ENCODE measurements at places on chromosomes 3 and 15.

- no peak for DNase-seq
Observed at GRCh38 chr15:40292246-40292645, 9.4 kb upstream of the ANKRD63 start.

GRCh38 chr3:9690451-9691450 is 12.9 kb upstream of the CPNE9 start:
- DNase-seq = no peak

DNA sequence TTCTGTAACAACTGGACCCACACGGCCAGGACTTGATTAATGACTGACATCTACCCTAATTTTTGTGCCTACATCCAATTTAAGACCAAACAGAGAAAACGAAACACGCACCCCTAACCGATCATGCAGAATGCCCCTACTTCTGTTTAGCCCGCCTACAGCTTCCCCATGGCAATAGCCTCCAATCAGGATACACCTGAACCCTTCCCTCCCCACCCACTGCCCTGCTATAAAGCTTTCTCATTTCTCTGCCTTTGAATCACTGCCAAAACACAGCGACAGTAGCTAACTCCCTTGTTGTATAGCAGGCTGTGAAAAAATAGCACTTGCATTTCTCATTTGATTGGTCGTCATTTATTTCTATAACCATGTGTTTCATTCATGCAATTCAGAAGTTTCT is 45.2 kb upstream of the DPPA4 start:
- no peak for DNase-seq

GRCh38 chr3:106575029-106575428 is 706.2 kb upstream of the CBLB start:
- DNase-seq = no peak

- no peak for DNase-seq
Observed at GRCh38 chr3:114404590-114404989, 110.8 kb downstream of the TIGIT start.

DNA sequence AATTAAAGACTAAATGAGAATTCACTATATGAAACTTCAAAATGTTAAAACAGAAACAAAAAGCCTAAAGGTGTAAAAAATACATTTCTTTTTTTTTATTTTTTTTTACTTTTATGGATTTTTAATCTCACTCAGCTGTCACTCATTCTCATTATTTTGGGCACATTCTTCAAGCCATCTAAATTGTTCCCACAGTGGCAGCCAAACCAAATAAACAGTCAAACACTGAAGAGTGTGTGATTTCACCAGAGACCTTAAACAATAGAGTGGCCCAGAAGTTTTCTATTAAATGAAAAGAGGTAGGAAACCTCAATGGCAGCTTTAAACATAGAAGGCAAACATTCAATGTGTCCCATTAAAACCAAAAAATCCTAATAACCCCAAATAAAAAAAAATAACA is 616.1 kb downstream of the OTOL1 start:
- no peak for DNase-seq

GRCh38 chr3:128439226-128439625 is 27.5 kb downstream of the DNAJB8 start:
- DNase-seq = no peak

GRCh38 chr15:64583983-64584382 is 123.6 kb downstream of the ZNF609 start:
- no peak for DNase-seq

GRCh38 chr15:78103406-78104118 is 11.2 kb downstream of the SH2D7 start:
- DNase-seq = no peak

DNA sequence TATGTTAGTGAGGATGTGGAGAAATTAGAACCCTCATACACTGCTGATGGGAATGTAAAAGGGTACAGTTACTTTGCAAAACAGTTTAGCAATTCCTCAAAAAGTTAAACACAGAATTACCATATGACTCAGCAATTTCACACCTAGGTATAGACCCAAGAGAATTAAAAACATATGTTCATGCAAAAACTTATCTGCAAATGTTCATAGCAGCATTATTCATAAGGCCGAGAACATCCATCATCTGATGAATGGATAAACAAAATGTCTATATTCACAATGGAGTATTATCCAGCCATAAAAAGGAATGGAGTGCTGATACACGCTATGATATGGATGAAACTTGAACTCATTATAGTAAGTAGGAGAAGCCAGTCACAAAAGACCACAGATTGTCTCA is 10.3 kb downstream of the SEC13 start:
- DNase-seq = no peak

DNA sequence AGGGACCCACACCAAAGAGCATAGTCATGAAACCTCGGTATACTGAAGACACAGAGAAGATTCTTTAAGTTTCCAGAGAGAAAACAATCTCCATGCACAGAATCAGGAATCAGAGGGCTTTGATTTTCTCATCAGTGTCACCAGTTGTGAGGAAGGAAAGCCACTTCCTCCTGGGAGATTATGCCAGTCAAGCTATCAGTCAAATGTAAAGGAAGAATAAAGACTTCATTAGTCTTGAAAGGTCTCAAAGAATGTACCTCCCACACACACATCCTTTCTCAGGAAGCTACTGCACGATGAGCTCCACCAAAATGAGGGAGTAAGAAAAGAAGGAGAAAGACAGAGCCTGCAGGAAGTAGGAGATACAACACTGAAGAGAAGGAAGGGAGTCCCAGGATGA is 486.3 kb downstream of the SHQ1 start:
- DNase-seq = no peak

- no peak for DNase-seq
Observed at GRCh38 chr15:40048926-40049475, 10.0 kb upstream of the SRP14 start.

- DNase-seq = no peak
Observed at GRCh38 chr3:148727231-148727630, 29.5 kb downstream of the AGTR1 start.

DNA sequence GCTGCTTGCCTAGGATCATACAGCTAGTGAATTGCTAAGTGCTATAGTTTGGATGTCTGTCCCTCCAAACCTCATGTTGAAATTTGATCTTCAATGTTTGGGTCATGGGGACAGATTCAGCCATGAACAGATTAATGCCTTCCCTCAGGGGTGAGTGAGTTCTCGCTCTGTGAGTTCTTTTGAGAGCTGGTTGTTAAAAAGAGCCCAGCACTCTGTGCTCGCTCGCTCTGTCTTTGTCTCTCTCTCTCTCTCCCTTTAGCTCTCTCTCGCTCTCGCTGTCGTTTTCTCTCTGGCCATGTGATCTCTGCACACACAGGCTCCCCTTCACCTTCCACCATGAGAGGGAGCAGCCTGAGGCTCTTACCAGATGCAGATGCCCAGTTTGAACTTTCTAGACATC is 14.9 kb downstream of the TRH start:
- DNase-seq = no peak

DNA sequence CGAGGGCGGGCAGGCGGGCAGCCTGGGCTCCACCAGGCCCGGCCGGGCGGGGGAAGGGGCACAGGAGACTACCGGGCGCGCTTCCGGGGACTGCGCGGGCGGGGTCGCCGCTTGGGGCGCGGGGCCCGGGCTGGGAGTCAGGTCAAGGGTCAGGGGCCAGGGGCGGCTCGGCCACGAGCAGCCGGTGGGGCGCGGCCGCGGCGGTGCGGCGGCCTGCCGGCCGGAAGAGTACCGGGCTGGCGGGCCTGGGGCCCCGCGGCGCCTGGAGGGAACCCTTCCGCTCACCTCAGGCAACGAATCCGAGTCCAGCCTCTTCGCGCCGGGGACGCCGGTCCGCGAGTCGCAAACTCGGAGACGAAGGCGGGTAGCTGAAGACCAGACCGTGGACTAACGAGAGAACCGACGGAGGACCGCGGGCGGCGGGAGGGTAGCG is 225 bp downstream of the RHOA start:
- DNase-seq = no peak

GRCh38 chr15:32956006-32956405 is 238.2 kb downstream of the GREM1 start:
- no peak for DNase-seq

- no peak for DNase-seq
Observed at GRCh38 chr3:177005718-177006405, 191.4 kb downstream of the TBL1XR1 start.

- DNase-seq = no peak
Observed at GRCh38 chr3:197201791-197202452, 96.5 kb downstream of the DLG1 start.

DNA sequence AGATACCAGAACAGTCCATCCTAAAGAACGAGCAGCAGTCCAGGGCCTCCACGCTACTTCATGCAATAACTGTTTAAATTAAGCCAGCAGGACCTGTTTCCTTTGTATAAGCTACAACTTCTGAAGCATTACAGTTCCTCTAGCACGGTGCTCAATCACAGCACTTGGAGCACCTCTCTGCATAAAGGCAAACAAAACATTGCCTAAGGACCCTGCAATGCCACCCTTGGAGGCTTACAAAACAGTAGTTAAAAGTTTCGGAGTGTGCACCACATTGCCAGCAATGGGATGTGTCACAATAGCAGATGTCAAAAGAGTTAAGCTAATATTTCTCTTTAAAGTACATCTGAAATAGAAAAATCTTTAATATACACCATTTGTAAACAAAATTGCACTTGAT is 2.6 kb upstream of the VPS39 start:
- no peak for DNase-seq

DNA sequence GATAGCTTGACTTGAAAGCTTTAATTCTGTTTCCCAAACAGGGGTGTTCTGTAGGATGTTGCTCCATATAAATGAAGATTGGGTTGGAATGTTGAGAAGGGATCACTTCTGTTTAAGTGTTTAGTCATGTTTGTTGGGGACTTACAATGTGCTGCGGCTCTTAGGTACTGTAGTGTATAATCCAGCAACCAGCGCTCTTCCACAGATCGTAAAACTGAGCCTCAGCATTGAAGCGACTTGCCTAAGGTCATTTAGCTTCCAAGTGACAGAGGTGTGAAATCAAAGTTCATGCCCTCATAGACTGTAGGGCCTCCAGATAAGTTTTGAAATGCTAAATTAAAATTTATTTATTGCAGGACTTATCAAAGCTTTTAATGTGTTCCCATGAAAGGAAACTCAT is 1.8 kb downstream of the MKRN2 start:
- DNase-seq = no peak

DNA sequence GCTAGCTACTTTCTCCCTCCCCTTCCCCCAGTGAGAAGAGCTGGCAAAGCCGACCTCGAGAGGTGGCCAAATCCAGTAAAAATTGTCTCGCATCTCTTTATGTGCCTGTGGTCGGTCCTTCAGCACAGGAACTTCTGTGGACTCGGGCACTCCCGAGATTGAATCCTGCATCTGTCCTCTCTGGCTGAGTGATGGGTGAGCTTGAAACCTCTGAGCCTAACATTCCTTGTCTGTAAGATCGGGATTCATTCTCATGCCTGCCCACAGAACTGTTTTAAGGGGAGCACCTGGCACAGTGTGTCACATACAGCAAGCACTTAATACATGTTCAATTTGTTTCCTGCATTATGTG is 11.3 kb downstream of the CX3CR1 start:
- no peak for DNase-seq

DNA sequence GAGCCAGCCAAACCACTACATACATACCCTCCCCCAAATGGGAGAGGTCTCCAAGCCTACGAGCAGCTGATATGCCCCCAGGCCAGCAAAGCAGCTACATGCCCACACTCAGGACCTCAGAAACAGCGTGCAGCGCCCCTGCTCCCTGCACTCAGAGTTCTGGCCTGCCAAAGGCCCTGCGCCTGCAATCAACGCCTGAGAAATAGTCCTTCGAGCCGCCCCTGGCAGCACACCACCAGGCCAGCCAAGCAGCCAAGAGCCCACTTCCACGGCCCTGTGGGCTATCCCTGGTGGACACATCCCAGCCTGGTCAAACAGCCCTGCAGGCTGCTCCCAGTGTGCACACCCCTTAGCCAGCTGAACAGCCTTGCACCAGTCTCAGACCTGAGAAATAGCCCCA is 139.1 kb downstream of the DMXL2 start:
- DNase-seq = no peak

GRCh38 chr3:188687389-188687788 is 484.4 kb upstream of the TPRG1 start:
- no peak for DNase-seq
